GM12892 (cell line): ENCODE measurements at places on chromosomes 13 and 19.

DNA sequence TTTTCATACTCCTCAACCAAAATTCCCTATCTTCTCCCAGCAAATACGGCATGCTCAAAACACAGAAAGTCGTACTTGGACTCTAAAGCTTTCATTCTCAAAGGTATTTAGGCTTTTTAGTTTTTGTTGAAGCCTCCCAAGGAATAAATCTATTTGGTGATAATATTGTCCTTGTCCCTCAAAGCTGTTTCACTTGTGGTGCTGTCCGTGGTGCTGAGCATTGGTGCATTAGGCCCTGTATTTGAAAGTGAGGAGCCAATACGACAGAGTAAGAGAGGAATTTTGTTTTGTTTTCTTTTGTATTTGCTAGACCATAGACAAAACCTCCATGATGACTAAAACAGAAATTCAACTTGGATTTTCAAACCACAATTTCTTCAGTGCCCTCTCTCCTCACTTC is 3.2 kb upstream of the LGALS13 start:
- DNase-seq = no peak

DNA sequence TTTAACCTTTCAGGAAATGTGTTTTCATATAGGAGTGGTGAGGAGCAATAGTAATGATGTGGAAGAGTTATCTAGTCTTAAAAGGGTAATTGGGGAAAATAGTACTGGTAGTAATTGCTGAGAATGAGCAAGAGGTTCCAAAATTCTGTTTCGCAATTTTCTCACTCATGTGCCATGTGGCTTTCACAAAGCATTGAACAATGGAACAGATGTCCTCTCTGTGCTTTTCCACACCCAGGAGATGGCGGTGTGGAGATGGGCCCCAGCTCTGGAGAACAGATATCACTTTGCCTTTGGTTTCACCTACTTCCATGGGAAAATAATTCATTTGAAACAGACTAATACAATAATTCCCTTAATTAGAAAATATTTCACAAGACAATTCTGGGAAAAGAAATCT is 170.0 kb upstream of the SLC10A2 start:
- no peak for DNase-seq

- no peak for DNase-seq
Observed at GRCh38 chr13:99225078-99225477, 24.4 kb downstream of the UBAC2 start.

- DNase-seq = no peak
Observed at GRCh38 chr19:53961523-53962356, 997 bp upstream of the CACNG8 start.

DNA sequence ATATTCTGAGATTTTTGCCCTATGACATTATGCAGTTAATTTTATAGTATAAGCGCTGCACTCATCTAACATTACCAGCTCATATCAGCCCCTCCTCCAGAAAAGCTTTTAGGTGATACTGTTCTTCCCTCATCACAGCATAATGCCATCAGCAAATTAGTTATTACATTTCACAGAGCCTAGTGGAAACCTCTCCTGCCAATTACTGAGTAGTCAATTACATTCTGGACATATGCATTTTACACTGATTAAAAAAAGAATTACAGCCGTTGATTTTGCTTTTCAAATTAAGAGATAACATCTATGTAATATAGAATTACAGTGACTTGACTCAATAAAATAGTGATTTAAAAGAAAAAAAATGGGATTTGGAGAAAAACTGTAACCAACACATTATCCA is 542.1 kb downstream of the UQCRFS1 start:
- DNase-seq = no peak

DNA sequence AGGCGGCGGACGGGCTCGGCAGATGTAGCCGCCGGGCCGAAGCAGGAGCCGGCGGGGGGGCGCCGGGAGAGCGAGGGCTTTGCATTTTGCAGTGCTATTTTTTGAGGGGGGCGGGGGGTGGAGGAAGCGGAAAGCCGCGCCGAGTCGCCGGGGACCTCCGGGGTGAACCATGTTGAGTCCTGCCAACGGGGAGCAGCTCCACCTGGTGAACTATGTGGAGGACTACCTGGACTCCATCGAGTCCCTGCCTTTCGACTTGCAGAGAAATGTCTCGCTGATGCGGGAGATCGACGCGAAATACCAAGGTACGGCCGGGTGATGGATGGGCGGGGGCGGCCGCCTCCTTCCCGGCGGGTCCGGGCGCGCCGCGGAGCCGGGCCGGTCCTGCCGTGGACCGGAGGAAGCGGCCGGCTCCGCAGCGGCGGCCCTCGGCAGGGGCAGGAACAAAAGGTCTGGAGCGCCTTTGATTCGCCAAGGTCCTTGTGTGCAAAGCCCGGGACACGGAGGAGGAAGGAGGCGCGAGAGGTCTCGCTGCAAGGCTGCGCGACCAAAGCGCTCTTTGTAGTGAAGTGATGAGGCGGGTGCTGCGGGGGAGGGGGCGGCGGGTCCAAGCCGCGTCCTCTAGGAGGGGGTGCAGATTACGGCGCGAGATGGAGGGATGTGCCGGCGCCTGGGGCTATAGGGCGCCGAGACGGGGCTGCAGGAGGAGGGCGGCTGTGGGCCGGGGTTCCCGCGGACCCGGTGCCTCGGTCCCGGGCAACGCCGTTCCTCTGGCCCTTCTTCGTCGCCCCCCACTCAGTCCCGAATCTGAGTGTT is 689 bp downstream of the ING1 start:
- peak; percentile 29 for DNase-seq

GRCh38 chr13:41496420-41497234 is 39.3 kb downstream of the RGCC start:
- DNase-seq = no peak

DNA sequence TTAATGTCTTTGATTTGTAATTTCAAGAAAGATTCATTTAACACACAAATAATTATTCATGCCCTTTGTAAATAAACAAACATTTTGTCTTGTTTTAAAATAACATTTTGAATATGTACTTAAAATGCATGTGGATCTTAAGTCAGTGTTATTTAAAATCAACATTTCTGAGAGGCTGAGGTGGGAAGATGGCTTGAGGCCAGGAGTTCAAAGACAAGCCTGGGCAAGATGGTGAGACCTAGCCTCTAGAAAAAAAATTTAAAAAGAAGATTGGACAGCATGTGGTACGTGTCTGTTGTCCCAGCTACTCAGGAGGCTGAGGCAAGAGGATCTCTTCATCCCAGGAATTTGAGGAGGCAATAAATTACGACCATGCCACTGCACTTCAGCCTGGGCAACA is 1268.2 kb downstream of the SLITRK1 start:
- DNase-seq = no peak

- DNase-seq = no peak
Observed at GRCh38 chr19:10826231-10826630, 9.8 kb downstream of the TMED1 start.

DNA sequence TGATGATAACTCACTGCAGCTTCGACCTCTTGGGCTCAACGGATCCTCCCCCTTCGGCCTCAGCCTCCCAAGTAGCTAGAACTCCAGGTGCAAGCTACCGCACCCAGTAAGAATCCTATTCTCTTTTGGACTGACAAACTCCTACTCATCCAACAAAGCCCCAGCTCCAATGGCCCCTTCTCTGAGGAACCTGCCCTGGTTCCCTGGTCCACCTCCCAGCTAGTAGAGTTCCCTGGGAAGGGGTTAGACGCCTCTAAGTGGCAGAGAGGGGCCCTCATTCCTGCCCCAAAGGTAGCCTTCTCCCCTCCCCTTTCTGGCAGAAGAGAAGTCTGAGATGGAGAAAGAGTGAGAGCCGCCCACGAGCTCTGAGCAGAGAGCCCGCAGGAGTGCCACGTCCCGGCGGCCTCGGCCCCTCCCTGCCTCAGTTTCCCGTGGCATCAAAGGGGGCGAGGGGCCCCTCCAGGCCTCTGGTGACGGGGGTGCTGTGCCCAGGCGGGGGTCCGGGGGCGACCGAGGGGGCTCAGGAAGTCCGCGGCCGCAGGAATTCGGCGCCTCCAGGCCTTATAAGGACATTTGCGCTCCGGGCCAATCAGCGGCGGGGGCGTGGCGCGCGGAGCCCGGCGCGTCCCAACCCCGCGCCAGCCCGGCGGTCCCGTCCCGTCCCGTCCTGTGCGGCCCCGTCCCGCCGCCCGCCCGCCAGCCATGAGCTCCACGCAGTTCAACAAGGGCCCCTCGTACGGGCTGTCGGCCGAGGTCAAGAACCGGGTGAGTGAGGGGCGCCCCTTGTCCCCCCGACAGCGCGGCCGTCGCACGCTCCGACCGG is at the start of gene CNN2:
Gene CNN2, plus strand, starts transcription at position 649 of the 823 bp plus-strand sequence. Its CDS starts 54 bp downstream, at position 703.
- DNase-seq = peak; percentile 89

DNA sequence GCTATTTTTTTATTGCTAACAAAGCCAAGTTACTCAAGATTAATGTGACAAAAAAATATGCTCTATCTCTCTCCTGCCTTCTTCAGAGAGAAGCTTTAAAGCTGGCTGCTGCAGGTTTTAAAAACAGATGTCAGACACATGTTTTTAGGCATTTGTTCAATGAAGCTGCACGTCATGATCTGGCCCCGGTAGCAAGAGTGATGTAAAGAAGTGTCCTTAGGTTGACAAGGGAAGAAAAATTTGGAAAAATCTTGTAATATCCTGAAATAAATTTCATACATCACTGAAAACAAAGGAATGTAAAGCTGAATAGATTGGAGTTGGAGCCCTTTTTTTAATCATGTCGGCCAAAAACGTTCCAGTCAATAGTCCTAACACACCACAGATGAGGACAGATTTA is 531.4 kb upstream of the NBEA start:
- no peak for DNase-seq

DNA sequence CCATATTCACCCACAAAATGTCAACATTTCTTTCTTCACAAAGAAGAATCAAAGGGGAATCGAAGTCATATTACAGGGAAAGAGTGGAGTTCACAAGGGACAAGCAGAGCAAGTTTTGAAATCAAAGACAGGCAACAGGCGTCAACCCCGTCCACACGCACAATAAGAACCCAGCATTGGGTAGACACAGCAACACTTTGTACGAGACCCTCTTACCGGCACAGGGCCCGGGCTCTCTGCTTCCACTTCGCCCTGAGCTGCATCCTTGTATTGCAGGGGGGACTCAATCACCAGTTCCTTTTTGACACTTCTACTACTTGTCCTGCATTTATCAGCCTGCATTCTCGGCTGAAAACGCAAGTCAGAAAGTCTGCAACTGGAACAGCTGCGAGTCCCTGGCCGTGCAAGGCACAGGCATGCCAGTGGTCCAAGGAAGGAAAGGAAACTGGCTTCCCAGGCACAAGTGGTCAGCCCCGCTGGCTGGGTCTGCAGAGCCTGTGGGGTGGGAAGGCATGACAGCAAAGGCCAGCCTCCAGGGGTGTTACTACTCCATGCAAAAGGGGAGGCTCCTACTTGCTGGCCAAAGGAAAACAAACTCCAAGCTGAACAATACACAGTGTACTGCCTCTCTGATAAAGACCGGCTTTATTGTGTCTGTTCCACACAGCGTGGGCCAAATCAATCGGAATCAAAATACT is at the start of gene DOCK9:
Gene DOCK9, minus strand, starts transcription at position 497 of the 698 bp plus-strand sequence. Its CDS starts 155 bp downstream, at position 342.
- no peak for DNase-seq

- DNase-seq = no peak
Observed at GRCh38 chr13:29530901-29531300, 64.6 kb downstream of the SLC7A1 start.
